ENCODE measurements at places on chromosomes 2 and 18.

DNA sequence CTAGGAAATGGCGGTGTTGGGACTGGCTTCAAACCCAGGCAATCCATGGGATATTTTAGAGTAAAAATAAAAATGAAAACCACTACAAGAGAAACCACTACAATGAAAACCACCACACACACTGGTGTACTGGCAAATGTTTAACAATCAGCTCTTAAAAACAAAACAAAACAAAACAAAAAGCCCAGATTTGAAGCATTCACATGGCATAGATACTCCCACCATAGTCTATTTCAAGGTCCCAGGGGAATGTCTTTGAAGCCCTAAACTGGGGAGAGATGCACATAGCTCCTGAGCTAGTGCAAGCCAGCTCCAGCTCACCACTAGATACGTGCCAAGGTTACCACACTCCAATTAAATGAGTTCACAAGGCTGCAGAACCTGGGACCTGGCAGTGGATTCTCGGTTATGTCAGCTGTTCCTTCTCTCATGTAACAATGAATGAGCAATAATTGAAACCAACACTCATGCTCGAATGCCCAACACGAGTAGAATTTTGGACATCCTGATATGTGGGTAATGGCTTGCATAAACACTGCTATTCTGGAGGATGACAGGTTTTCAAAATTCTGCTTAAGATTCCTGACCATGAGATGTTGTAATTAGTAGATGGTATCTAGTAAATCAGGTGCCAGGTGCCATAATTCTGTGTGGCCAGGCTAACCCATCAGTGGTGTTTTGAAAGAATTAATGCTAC is 102.2 kb downstream of the OSBPL6 start:
- DNase-seq: no peak

GRCh38 chr18:3466872-3467271 is 16.9 kb downstream of the TGIF1 start:
- no peak for DNase-seq

- DNase-seq: peak; percentile 14
Measured at GRCh38 chr18:49096021-49096420, 145.3 kb upstream of the SMAD7 start.

GRCh38 chr2:8378016-8378810 is 303.6 kb upstream of the ID2 start:
- no peak for DNase-seq

DNA sequence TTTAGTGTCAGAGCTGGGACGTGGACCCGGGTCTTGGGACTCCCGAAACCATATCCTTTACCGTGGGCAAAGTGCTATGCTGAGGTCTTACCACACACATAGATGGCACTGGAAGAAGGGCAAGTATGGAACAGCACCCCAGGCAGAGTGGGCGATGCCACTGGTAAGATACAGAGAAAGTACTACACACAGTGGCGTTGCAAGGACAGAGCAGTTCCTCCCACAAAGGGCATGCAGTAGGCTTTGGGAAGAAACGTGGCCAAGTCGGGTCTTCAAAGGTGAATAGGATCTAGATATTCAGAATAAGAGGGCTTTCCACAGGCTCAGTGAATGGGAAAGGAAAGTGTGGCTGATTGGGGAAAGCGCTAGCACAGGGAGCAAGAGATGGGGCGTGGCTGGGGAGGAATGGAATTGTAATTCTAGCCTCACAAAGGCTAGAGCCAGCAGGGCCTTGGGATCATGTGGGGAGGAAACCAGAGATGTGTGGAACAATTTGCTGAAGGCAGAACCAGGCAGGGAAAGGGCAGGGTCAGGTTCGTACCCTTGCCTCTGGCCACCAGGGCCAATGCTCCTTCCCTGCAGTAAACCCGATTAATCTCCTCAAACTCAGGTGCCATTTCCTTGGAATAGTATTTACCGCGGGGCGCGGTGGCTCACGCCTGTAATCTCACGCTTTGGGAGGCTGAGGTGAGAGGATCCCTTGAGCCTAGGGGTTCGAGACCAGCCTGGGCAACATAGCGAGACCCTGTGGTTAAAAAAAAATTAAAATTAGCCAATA is 36.0 kb downstream of the PCBP1 start:
- no peak for DNase-seq

GRCh38 chr2:149489452-149489851 is 98.1 kb downstream of the MMADHC start:
- peak; percentile 40 for DNase-seq

DNA sequence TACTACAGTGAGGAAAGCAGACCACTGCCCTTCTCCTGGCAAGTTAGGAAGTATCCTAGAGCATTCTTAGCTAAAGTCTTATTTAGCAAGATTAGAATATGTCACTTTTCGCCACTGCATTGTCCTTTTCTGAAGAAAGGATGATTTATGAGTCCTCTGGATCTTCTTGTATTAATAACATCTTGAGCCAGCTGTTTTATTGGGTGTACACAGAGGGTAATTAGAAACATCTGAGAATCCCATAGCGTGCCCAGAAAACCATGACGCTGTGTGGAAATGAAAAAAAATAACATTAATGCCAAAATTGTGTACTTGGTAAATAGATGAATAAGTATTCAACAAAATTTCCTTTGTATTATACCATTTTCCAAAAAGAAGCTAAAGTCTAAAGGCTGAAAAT is 198.7 kb downstream of the LTBP1 start:
- DNase-seq: no peak

DNA sequence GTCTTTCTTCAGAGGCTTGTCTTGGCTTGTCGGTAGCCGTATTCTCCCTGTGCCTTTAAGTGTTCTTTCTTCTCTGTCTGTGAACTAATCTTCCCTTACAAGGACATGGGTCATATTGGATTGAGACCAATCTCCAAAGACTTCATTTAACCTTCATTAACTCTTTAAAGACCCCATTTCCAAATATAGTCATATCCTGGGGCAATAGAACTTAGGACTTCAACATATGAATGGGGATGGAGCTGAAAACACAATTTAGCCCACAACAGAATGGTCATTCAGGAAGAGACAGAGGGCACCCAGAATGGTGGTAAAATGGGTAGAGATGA is 82.1 kb upstream of the TANK start:
- DNase-seq: no peak

- DNase-seq: no peak
Measured at GRCh38 chr2:27967076-27967475, 76.5 kb downstream of the BABAM2 start.

DNA sequence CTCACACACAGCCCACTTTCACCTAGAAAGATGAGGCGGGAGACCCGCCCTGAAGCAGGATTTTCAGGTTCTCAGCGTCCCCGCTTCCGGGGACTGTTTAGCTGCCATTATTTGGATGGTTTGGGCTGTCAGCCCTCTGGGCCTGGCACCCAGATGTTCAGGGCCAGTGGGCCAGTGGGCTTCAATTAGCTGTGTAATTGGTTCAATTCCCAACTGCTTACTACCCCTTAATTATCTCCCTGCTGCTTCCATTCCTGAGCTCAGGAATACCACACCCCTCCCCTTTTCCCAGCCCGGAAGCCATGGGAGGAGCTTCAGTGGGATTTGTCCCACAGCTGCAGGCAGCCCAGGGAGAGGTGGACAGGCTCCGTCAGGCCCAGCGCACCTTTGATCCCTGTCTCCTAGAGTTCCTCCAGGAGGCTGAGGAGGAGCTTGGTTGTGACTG is 114.1 kb upstream of the MYCN start:
- DNase-seq: no peak

DNA sequence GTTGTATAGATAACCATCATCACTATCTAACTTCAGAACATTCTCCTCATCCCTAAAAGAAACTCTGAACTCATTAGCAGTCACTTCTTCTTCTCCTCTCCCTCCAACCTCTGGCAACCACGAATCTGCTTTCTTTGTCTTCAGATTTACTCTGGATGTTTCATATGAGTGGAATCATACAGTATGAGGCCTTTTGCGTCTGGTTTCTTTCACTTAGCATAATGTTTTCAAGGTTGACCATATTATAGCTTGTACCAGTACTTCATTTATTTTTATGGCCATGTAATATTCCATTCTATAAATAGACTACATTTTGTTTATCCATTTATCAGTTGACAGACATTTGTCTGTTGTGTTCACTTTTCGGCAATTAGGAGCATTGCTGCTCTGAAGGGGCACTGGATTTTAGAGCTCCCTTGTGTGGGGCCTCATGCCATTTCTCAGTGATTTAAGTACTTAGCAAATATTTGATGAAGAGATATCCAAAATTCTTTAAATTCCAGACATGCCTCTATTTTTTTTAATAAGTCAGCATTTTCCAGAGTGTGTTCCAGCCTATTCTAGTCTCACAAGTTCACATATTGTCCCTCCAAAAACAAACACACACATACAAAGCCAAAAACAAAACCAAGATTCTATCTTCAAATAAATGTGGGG is 22.5 kb upstream of the MAP3K20 start:
- no peak for DNase-seq

DNA sequence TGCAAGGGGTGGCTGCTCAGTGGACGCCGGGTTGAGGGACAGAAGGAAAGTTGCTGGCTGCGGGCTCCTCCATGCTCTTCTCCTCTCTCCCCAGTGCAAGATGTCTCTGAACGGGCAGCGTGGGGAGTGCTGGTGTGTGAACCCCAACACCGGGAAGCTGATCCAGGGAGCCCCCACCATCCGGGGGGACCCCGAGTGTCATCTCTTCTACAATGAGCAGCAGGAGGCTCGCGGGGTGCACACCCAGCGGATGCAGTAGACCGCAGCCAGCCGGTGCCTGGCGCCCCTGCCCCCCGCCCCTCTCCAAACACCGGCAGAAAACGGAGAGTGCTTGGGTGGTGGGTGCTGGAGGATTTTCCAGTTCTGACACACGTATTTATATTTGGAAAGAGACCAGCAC is 30.6 kb downstream of the IGFBP2 start:
- no peak for DNase-seq

DNA sequence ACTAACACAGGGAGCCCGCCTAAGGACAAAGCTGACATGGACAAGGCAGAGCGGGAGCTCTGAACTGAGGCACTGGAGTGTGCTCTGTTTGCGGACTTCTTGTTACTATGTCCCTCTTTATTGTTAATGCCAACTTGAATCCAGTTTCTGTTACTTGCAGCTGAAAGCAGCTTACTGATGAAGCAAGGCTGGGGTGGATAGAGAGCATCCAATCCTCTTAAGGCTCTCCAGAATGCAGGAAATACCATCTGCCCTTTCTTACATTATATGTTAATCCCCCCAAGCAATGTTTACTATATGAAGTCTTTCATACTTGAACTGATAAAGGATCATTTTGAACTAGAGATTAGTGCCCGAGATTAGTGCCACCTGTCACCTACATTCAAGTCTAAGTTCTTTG is 9.4 kb downstream of the FAM210A start:
- DNase-seq: no peak

- no peak for DNase-seq
Measured at GRCh38 chr2:119415630-119416029, 16.0 kb upstream of the TMEM37 start.
